Daoy (cell line): ENCODE measurements at places on chromosomes 3 and 15. TPM values are rescaled to one million over a fixed set of nuclear protein-coding genes. Genes with fewer than 3 reads are reported as not detected.

IGF1R gene
- 6.2 and 14.2 TPM in 2 replicates for total RNA-seq

TM6SF1 gene
- total RNA-seq: 1.1 and 3.6 TPM in 2 replicates

GABRB3 gene
- 3.3 and 6.6 TPM in 2 replicates for total RNA-seq

RPL22L1 gene
- total RNA-seq: 114 and 150 TPM in 2 replicates
